ENCODE measurements at places on chromosomes 3 and 15. TPM values are rescaled to one million over a fixed set of nuclear protein-coding genes. Genes with fewer than 3 reads are reported as not detected.

PCSK6 gene
- total RNA-seq: 11.6 TPM

SEMA3G gene
- under 0.01 TPM for total RNA-seq

TRAT1 gene
- total RNA-seq: not detected

CCR3 gene
- not detected for total RNA-seq

CD80 gene
- total RNA-seq: not detected

CGNL1 gene
- total RNA-seq: 0.28 TPM

WWTR1 gene
- total RNA-seq: 21.8 TPM

PTX3 gene
- total RNA-seq: 679 TPM

KLHL25 gene
- total RNA-seq: 3.7 TPM
